ENCODE measurements at places on chromosomes 4 and X.

- H3K4me3 ChIP-seq: no peak overlapping the region
- H3K36me3 ChIP-seq: peaks cover 14% of the 10 kb centered on the region
- H3K27ac ChIP-seq: no peak overlapping the region
- no peak for DNase-seq
- H3K27me3 ChIP-seq: no peaks in the 10 kb centered on the region
Measured at GRCh38 chrX:46620505-46620904, 46.9 kb downstream of the CHST7 start.

GRCh38 chr4:147846318-147847155 lies 114.6 kb downstream of the ARHGAP10 start:
- no peaks in the 10 kb centered on the region for H3K4me1 ChIP-seq
- no peak overlapping the region for H3K27ac ChIP-seq
- H3K4me3 ChIP-seq: no peak overlapping the region
- H3K36me3 ChIP-seq: peaks cover 2% of the 10 kb centered on the region

GRCh38 chr4:112156112-112156511 lies 10.9 kb downstream of the FAM241A start:
- no peaks in the 10 kb centered on the region for H3K27me3 ChIP-seq
- no peaks in the 10 kb centered on the region for H3K36me3 ChIP-seq
- no peak for DNase-seq
- H3K4me3 ChIP-seq: no peak overlapping the region
- no peak overlapping the region for H3K27ac ChIP-seq

DNA sequence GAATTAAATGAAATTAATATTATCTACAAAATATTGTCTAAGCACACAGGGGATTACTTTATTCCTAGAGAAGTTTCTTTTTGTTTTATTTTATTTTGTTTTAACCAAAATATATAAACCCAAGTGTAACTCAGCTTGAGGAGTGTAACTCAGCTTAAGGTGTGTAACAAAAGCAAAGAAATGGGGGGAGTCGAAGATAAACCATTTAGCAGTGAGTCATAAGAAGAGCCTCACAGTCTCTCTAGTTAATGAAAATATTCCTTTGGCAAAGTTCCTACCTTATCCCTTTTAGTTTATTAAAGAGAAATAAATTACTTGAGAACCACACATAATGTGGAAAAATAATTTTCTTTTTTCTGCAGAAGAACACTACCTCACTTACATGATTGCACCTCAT lies 261.8 kb downstream of the KCTD8 start:
- H3K4me3 ChIP-seq: no peak overlapping the region
- H3K4me1 ChIP-seq: no peaks in the 10 kb centered on the region

GRCh38 chr4:74105656-74106280 lies 6.8 kb upstream of the CXCL2 start:
- no peak for DNase-seq
- H3K4me1 ChIP-seq: peaks cover 5% of the 10 kb centered on the region
- H3K4me3 ChIP-seq: no peak overlapping the region
- H3K36me3 ChIP-seq: no peaks in the 10 kb centered on the region
- H3K27ac ChIP-seq: no peak overlapping the region

GRCh38 chr4:168507178-168507815 lies 10.4 kb downstream of the PALLD start:
- H3K4me3 ChIP-seq: no peak overlapping the region
- H3K27ac ChIP-seq: no peak overlapping the region
- DNase-seq: no peak
- no peaks in the 10 kb centered on the region for H3K4me1 ChIP-seq

GRCh38 chr4:38939165-38939564 lies 71.6 kb downstream of the FAM114A1 start:
- no peak overlapping the region for H3K4me3 ChIP-seq
- H3K36me3 ChIP-seq: peaks cover 20% of the 10 kb centered on the region
- peaks cover 3% of the 10 kb centered on the region for H3K4me1 ChIP-seq
- H3K27me3 ChIP-seq: no peaks in the 10 kb centered on the region
- H3K27ac ChIP-seq: no peak overlapping the region
- DNase-seq: no peak

DNA sequence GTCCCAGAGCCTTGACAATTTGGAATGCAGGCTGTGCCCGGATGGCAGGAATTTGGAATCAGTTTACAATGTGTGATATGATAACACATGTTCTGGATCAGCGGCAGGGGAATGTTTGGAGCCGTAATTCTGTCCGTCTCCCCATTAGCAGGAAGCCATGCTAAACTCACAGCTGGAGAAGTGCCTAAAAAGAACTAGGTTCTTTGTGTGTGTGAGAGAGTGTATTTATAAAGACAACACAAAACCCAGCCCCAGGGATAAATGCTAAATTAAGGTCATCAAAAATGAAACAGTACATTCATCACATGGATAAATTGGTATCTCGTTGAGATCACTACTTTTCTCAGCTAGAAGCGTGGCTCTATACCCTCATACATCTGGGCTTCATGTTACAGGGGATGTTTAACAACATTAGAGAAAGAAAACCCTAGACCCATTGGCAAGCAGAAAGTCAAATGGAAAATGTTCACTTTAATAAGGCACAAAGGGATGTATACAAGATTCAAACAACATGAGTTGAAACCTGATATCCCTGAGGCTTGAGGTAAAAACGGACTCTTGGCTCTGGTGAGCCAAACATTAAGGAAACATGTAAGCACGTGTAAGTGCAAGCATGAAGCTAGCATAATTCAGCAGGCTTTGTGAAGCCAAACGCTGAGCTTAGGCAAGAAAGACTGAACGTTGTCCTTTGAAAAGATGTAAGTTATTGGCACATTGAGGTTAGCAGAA lies 18.0 kb upstream of the TMEM131L start:
- no peaks in the 10 kb centered on the region for H3K36me3 ChIP-seq
- peaks cover 16% of the 10 kb centered on the region for H3K27me3 ChIP-seq
- peaks cover 14% of the 10 kb centered on the region for H3K4me1 ChIP-seq
- no peak for DNase-seq
- H3K27ac ChIP-seq: no peak overlapping the region

DNA sequence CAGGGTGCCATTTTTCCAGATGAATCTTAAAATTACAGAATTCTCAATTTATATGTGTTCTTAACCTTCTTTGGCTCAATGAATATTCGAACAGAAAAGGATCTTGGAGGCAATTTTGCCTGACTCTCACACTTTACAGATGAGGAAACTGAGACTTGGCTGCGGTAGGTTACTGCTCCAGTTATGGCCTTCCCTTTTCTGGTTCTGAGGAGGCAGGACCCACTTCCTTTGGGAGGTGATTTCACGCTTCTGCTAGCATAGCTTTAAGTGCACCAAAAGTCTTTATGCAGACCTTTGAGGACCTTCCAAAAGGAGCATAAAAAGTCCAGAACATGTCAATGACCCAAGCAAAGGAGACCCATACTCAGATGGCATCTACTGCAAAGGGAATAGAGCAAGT lies 44.7 kb upstream of the KLF3 start:
- H3K4me1 ChIP-seq: peaks cover 22% of the 10 kb centered on the region
- no peak for DNase-seq
- H3K36me3 ChIP-seq: peaks cover 3% of the 10 kb centered on the region
- no peak overlapping the region for H3K4me3 ChIP-seq
- H3K27ac ChIP-seq: no peak overlapping the region
- no peaks in the 10 kb centered on the region for H3K27me3 ChIP-seq

- peaks cover 3% of the 10 kb centered on the region for H3K4me1 ChIP-seq
- H3K27ac ChIP-seq: no peak overlapping the region
- H3K36me3 ChIP-seq: no peaks in the 10 kb centered on the region
- H3K27me3 ChIP-seq: no peaks in the 10 kb centered on the region
Measured at GRCh38 chr4:171774642-171775190, 38.5 kb upstream of the GALNTL6 start.

DNA sequence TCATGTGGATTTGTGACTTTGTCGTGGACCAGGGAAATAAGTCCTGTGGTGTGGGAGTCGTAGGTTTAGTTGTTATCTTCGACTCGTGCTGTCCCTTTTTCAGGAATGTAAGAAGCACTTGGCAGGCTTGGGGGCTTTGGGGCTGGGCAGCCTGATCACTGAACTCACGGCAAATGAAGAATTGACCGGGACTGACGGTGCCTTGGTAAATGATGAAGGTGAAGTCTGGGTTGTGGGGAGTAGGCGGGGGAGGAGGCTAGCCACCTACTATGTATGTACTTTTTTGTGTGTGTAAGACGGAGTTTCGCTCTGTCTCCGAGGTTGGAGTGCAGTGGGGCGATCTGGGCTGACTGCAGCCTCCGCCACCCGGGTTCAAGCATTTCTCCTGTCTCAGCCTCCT lies 1.2 kb downstream of the TAF1 start:
- peak overlapping the region; percentile 98 for H3K27ac ChIP-seq
- no peak for DNase-seq
- H3K4me1 ChIP-seq: peaks cover 6% of the 10 kb centered on the region
- no peaks in the 10 kb centered on the region for H3K27me3 ChIP-seq

- no peak for DNase-seq
- H3K36me3 ChIP-seq: no peaks in the 10 kb centered on the region
- peaks cover 19% of the 10 kb centered on the region for H3K4me1 ChIP-seq
- H3K4me3 ChIP-seq: no peak overlapping the region
- no peaks in the 10 kb centered on the region for H3K27me3 ChIP-seq
Measured at GRCh38 chr4:163564221-163564720, 69.8 kb downstream of the TMA16 start.

DNA sequence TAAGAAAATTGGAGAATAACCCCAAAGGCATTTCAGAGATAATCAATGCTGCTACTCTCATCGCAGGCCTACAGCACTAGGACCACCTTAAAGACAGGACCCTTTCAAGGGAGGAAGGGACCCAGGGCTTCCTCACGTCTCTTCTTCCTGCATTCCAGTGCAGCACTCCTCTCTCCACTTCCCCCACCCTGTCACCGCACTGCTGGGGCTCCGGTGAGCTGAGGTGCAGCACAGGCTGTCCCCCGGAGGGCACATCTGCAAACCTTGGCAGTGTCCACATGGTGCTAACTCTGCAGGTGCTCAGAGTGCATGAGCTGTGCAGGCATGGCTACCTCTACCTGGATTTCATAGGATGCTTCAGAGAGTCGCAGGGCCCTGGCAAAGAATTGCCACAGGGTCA lies 305.6 kb downstream of the DCHS2 start:
- no peaks in the 10 kb centered on the region for H3K36me3 ChIP-seq
- H3K27ac ChIP-seq: no peak overlapping the region
- H3K4me3 ChIP-seq: no peak overlapping the region
- no peaks in the 10 kb centered on the region for H3K4me1 ChIP-seq

- no peak overlapping the region for H3K27ac ChIP-seq
- no peaks in the 10 kb centered on the region for H3K4me1 ChIP-seq
- DNase-seq: no peak
Measured at GRCh38 chr4:866761-867390, 40.9 kb upstream of the CPLX1 start.

DNA sequence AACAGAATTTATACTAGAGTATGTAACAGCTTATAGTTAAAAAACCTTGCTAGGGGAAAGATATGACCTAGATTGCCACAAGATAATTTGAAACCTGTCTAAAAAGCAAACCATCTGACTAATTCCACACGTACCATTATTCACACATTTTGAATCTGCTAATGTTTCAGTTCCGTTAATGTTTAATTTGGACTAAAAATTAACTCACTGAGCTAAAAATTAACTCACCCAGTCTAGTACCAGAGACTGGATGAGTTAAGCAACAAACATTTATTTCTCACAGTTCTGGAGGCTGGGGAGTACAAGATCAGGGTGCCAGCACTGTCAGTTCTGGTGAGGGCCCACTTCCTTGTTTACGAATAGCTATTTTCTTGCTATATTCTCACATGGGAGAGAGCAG lies 231.5 kb upstream of the DIAPH2 start:
- H3K36me3 ChIP-seq: no peaks in the 10 kb centered on the region
- H3K4me1 ChIP-seq: peaks cover 4% of the 10 kb centered on the region

GRCh38 chrX:34656467-34656841 lies 631 bp downstream of the TMEM47 start:
- H3K4me1 ChIP-seq: peaks cover 31% of the 10 kb centered on the region
- peaks cover 21% of the 10 kb centered on the region for H3K27me3 ChIP-seq

GRCh38 chrX:16733013-16733412 lies 13.6 kb downstream of the SYAP1 start:
- H3K27ac ChIP-seq: no peak overlapping the region
- no peaks in the 10 kb centered on the region for H3K27me3 ChIP-seq
- peaks cover 2% of the 10 kb centered on the region for H3K4me1 ChIP-seq
- H3K36me3 ChIP-seq: peaks cover 25% of the 10 kb centered on the region
- DNase-seq: no peak

DNA sequence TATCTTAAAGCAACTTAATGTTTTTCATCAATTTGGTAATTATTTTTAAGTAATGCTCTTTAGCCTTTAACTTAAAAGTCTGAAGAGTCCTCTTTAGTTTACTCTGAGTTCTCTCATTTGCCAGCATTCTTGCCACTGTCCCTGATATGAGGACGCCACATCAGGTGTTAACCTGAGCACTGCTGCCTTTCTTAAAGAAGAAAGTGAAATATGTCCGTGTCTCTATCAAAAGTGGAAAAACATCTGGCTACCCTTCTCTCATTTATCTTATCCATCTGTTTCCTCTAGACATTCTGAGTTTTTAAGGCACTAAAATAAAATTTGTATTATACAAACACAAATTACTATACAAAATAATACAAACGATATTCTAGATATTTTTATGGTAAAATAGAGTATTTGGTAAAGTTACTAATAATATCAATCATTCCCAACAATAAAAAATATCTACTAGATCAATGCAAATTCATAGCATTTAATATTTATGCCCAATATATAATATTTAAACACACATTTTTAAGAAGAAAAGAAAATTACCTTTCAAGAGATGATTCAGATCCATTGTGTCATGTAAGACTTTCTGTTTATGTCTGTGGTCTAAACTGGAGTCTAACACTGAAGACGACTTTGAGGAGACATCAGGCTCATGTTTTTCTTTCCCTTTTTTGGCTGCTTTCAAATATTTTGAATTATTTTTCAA lies 14.0 kb downstream of the CFAP97 start:
- no peak for DNase-seq
- H3K27me3 ChIP-seq: no peaks in the 10 kb centered on the region
- H3K36me3 ChIP-seq: peaks cover 15% of the 10 kb centered on the region
- no peak overlapping the region for H3K4me3 ChIP-seq
- H3K27ac ChIP-seq: no peak overlapping the region
- peaks cover 5% of the 10 kb centered on the region for H3K4me1 ChIP-seq

GRCh38 chr4:17494258-17495190 lies 17.4 kb downstream of the QDPR start:
- H3K4me3 ChIP-seq: no peak overlapping the region
- H3K36me3 ChIP-seq: peaks cover 23% of the 10 kb centered on the region
- DNase-seq: no peak
- no peaks in the 10 kb centered on the region for H3K27me3 ChIP-seq

GRCh38 chr4:11929080-11929479 lies 500.4 kb upstream of the HS3ST1 start:
- H3K4me3 ChIP-seq: no peak overlapping the region
- H3K36me3 ChIP-seq: no peaks in the 10 kb centered on the region
- H3K27ac ChIP-seq: no peak overlapping the region
- no peaks in the 10 kb centered on the region for H3K4me1 ChIP-seq
- DNase-seq: no peak
- H3K27me3 ChIP-seq: no peaks in the 10 kb centered on the region

DNA sequence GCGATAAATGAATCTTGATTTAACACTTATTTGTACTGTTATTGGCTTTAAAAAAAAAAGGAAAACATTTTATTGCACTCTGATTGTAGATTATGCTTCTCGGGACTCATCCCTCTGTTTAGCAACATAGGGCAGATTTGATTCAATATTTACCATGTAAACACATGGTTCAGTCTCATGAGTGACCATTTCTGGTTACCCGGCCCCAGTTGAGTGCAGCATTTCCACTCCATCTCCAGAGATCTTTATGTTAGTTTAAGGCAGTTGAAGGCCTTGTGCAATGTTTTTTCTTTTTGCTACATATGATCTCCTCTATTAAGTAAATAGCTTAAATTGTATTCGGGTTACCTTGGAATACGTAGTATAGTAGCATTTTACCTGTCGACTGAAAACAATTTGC lies 143.3 kb upstream of the RPS6KA3 start:
- DNase-seq: no peak
- no peak overlapping the region for H3K4me3 ChIP-seq
- no peak overlapping the region for H3K27ac ChIP-seq

- H3K27me3 ChIP-seq: peaks cover 4% of the 10 kb centered on the region
- H3K27ac ChIP-seq: no peak overlapping the region
- no peak for DNase-seq
Measured at GRCh38 chr4:6235901-6236640, 33.6 kb upstream of the WFS1 start.

All from progenitor cell of endocrine pancreas (in vitro differentiated cells).